ENCODE measurements at places on chromosomes 6 and 20.

DNA sequence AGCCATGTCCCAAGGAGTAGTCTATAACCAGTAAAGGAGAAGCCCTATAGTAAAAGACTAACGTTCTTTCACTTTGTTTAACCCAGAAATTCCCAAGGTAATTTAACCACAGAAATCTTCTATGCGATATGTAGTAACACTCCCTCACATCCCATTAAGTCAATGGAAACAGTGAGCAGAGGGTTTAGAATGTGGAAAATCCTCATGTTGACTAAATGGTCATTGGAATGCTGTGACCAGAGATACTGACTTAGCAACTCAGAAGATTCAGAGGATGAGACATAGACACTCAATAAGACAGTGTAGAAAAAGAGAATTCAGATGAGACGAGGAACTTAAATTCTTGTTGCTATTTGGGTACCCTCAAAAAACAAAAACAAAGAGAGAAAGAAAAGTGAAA lies 562.2 kb upstream of the NOX3 start:
- DNase-seq: no peak

- no peak for DNase-seq
Observed at GRCh38 chr20:16491294-16491905, 81.8 kb downstream of the KIF16B start.

DNA sequence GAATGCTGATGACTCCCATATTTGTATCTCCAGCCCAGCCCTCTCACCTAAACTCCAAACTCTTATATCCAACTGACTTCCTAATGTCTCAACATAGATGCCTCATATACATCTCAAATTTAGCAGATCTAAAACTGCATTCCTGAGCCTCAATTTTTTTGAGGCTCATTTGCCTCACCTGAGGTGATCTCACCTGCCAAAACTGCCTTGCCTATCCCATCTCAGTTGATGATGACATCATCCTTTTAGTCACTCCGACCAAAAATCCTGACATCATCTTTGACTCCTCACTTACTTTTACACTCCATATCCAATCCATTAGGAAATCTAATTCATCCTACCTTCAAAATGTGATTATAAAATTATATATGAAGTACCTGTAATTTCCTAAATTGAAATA lies 25.6 kb upstream of the SLPI start:
- no peak for DNase-seq

DNA sequence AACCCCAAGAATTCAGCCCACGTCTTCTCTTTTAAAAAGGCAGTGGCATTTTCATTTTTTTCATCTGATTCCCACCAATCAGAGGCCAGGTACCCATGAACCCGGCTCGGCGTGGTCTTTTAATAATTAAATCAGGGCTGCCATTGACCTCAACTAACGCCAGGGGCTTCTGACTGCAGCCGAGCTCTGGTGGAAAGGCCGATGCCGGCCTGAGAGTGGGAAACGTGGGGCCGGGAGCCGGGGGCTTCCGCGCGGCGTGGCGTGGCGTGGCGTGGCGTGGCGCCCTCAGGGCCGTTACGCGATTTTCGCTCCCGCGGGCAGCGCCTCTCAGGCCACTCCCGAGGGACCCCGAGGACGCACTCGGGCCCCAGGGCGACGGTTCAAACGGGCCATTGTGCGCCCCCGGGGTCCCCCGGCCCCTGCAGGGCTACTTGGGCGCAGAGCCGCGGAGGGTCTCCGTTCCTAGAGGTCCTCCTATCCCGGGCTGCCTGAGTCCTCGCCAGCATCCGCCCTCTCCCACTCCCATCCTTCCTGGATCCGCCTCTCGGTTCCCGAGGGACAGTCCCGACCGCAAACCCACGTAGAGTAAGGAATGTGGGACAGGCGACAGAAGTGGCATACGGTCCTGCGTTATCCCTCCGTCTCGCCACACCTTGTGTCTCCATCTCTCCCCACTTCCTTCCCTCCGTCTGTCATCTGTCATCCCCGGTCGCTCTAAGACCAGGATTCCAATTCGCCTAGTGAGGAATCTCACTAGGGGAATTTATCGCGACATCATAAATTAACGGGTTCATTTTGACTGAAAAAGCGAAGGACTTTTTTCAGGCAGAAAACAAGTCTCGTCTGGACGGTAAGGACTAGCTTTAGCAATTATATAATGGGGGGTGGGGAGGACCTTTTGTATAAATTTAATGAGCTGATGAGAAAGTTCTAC lies 876 bp upstream of the TBPL1 start:
- peak; percentile 92 for DNase-seq

DNA sequence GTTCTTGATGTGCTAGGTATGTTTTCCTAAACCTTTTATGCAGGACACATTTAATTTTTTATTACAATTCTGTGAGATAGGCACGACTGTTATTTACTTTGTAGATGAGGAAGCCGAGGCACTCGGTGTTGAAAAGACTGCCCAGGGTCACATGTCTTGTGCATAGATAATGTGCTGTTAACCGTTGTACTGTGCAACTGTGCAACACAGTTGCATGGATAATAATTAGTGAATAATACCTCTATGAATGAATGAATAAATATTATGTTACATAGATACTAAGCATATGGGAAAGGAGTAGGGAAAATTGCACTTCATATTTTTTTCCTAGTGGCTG lies 60.3 kb upstream of the DEK start:
- DNase-seq: no peak

DNA sequence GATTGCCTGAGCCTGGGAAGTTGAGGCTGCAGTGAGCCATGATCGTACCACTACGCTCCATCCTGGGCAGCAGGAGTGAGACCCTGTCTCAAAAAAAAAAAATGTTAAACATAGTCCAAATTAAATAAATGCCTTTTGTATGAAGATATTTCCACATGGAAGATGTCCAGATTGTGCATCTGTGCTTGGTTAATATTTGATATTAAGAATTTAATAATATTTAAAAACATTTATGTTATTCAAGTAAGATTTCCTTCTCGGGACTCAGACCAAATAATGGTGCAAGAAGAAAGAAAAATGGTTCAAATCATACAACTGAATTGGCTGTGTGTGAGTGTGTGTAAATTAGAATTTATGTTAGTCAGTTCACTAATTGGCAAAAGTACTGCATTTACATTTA lies 202.5 kb downstream of the TBC1D7 start:
- DNase-seq: no peak

- DNase-seq: peak; percentile 89
Observed at GRCh38 chr6:75204959-75205775, 686 bp downstream of the COL12A1 start.

GRCh38 chr20:10662661-10663458 lies 10.9 kb downstream of the JAG1 start:
- no peak for DNase-seq

DNA sequence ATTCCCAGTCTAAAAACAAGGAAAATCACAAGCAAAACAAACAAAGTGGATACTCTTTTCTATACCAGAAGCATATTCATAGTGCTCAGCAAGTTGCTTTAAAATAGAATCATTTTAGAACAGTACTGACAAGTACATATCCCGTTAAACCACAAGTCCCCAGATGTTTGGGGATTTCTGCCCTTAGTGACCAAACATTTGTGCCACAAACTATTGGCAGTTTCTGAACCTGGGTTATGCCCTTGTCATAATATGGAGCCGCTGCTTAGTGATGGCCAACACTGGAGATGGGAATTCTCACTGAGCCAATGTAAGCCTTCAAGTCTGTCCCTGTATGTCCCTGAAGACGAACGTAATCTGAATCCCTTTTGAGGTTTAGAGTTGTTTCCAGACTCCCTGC lies 436.7 kb upstream of the JAG1 start:
- DNase-seq: no peak

DNA sequence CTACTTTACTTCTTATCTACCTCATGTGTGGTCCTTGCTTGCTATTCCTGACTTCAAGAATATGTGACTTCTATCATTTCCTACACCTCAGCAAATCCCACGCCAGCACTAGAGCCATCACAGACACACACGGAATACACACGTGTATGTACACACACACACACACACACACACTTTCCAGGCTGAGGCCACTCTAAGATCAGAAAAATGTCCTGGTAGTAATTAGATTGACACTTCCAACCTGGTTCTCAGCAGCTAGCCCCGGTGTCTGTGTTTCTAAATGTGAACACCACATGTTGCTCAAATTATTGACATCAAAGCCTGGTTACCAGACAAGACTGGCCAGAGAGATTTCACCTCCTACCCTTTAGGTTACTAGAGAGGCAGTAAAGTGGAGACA lies 54.1 kb upstream of the SASH1 start:
- DNase-seq: no peak

GRCh38 chr6:110517034-110517433 lies 40.6 kb upstream of the SLC22A16 start:
- DNase-seq: no peak

DNA sequence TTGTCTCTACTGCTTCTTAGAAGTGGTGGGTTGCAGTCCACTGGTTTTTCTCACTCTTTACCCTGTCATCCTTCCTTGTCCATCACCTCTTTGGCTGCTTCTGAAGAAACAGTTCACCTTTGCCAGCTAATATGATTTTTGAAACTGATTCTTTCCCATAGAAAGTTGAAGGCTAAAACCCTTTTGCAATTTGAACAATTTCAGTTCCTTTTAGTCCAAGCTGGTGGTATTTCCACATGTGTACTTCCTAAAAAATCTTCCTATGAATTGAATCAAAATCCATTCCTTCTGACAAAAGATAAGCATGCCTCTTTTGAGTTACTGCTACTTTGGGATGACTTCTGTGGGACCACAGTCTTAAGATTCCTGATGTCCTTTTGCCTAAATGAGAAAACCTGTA lies 210.0 kb upstream of the MAN1A1 start:
- DNase-seq: no peak

DNA sequence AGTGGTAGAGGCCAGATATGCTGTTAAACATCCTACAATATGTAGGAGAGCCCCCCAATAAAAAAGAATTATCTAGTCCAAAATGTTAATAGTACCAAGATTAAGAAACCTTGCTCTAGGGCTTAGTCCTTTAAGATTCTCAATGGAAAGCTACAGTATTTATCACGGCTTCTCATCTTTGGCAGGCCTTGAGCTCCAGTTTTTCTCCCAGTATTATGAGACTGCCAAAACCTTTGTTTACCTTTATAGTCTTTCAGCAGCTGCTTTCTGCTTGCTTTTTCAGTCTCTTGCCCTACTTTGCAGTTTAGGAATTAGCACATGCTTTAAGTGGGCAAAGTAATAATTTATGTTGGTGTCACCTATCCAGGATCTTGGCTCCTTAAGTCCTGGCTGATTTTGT lies 59.7 kb downstream of the NHLRC1 start:
- no peak for DNase-seq

DNA sequence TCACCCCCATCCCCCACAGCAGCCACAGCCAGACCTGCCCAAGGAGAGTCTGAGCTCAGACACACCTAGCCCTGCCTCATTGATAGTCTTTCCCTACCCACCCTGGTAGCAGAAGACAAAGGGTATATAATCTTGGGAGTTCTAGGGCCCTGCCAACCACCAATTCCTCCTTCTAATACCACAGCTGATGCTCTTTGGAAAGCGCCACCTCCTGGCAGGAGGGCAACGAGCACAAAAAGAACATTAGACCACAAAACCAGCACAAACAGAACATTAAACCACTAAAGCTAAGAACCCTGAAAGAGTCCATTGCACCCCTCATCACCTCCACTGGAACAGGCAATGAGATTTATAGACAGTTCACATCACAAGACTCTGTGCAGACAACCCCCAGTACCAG lies 195.8 kb upstream of the FUT9 start:
- peak; percentile 41 for DNase-seq

GRCh38 chr20:21357844-21358243 lies 39.5 kb downstream of the NKX2-4 start:
- no peak for DNase-seq

GRCh38 chr20:41340327-41341055 lies at the start of gene LPIN3:
TSS of gene LPIN3 (plus strand) at chr20:41340821. CDS start at chr20:41345804, 4,983 bp downstream.
- peak; percentile 95 for DNase-seq

- DNase-seq: no peak
Observed at GRCh38 chr6:14875481-14876063, 370.3 kb upstream of the JARID2 start.

- no peak for DNase-seq
Observed at GRCh38 chr6:116409756-116410155, 39.0 kb downstream of the DSE start.

DNA sequence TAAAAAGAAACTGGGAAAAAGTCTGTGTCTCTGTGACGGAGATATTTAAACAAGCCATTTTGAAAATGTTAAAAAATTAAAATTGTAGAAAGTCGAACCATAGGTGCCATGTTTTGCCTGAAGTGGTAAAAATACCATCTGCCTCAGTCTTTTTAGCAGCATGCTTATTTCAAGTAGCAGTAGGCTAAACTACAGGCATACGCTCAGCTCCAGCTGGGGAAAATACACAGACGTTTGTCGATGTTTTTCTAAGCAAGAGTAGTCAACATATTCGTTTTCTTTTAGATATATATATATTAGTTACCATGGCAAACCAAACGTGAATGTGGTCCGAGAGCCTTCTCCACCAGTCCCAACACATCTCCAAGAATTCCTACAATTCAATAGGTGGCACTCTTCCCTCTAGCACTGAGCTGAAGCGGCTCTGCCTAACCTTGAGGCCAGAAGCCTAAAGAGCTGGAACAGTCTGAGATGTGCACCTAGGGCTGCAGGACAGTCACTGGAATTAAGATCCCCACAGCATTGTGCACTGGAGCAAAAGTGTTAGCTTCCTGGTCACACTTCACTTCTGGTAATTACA lies 70.2 kb upstream of the BEND3 start:
- no peak for DNase-seq

DNA sequence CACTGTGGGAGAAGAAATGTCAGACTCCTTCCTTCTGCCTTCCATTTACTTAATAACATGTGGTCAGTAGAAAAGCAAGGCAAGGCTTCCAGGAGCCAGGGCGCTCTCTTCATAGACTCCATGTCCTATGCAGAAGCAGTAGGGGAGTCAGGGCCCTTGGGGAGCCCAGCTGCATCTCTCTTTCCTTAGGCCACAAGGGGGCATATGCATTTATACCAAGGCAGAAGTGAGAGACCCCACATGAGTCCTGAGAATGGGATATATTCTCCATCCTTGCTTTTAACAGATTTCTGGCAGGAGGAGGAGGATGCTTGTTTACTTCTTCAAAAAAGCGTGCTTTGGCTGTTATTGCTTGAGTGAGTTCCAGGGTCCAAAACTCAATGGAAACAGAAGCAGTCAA lies 198.5 kb downstream of the HIVEP2 start:
- DNase-seq: no peak

DNA sequence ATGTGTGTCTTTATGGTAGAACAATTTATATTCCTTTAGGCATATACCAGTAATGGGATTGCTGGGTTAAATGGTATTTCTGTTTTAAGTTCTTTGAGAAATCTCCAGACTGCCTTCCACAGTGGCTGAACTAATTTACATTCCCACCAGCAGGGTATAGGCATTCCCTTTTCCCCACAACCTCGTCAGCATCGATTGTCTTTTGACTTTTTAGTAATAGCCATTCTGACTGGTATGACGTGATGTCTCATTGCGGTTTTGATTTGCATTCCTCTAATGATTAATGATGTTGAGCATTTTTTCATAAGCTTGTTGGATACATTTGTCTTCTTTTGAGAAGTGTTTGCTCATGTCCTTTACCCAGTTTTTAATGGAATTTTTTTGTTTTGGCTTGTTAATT lies 5.3 kb upstream of the TASP1 start:
- DNase-seq: no peak
